ENCODE measurements at places on chromosomes 1 and 21. TPM values are rescaled to one million over a fixed set of nuclear protein-coding genes. Genes with fewer than 3 reads are reported as not detected.

LCE3D gene
- total RNA-seq: not detected

TRIM67 gene
- not detected for total RNA-seq

DNA sequence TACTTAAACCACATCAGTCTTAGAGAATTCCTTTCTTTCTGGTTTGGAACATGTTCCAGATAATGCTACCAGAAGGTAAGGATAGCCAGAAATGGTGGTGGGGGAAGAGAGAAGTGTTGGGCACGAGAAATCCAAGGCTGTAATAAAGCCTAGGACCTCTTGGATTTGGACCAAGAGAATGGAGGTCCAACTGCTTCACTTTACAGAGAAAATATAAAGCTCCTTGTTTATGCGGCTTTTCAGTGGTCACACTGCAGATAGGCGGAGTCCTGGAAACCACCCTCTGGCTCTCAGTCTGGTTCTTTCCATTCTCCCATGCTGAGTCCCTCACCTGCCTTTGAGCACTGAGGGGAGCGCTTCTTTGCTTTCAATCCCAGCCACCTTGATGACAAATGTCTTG is 87.8 kb downstream of the ADCY10 start:
- no peak for DNase-seq

- no peak for DNase-seq
Measured at GRCh38 chr21:32476661-32477423, 64.3 kb downstream of the EVA1C start.

DNA sequence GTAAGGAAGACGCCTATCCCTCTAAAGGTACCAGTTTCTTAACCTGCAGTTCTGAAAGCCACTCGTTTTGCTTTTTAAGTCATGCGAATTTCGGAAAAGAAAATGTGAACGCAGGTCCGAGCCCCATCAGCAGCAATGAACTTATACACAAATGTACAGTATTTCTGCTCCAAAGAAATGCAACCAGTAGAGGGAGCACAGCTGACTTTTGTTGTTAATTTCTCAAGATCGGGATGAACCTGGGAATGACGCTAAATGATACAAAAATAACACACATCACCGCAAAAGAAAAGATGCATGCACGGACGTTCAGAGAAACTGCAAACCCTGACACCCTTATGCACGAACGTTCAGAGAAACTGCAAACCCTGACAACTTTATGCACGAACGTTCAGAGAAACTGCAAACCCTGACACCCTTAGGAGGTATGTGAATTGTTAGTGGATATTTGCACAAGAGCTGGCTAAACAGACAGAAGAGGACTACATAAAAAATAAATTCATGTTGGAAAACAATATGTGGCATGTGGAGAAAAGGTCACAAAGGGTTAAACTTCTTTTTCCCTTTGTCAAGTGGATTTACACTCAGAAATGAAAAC is 3.5 kb upstream of the TIAM1 start:
- DNase-seq: no peak

DNA sequence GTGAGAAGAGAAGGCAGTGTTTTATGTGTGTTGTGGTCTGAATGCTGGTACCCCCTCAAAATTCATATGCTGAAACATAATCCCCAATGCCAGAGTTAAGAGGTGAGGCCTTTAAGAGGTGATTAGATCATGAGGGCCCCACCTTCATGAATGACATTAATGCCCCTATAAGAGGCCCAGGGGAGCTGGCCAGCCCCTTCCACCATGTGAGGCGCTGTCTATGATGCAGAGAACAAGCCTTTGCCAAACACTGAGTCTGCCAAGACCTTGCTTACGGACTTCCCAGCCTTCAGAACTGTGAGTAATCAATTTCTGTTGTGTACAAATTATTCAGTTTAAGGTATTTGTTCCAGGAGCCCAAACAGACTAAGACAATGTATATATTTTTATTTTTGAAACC is 20.2 kb downstream of the CAPZB start:
- no peak for DNase-seq

DNA sequence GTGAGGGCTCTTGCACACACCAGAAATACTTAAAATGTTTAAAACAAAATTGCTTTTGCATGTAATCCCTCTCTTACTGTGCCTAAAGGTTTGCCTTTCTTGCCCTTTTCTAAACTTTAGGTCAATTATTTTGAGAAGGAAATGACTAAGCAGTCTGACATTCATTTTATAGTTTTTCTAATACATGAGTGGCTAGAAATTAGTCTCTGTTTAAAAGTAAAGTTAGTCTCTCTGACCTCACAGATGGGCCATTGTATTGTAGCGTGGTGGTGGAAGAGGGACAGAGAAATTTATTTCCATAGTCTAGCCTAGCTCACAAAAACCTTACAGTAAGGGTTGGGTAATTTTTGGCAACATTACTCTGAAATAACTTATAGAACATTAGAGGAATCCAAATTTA is 3.6 kb upstream of the COL11A1 start:
- no peak for DNase-seq

ACTL8 gene
- total RNA-seq: not detected

GRCh38 chr21:35291034-35291433 is 241.9 kb upstream of the RUNX1 start:
- no peak for DNase-seq

DNA sequence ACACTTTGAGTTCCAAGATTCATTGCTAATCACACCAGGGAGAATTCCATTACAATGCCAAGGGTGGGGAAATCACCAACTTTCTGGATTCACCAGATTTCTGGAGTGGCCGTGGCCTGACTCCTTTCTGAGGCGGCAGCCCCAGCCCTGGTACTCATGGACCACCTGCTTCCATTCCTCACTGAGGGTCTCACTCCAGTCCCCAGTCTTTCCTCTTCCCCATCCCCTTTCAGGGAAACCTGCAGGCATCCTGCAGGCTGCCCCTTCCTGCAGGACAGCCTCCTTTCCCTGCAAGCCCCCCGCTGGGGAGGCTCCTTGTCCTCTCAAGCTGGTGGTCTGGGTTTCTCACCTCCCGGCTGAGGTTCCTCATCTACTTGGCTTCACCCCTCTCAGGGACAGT is 12.7 kb upstream of the CDK18 start:
- DNase-seq: no peak

Measured in T-cell (primary cell).